AG20443 (cell line): ENCODE measurements at places on chromosomes 16 and 17.

GRCh38 chr17:15249487-15249886 is 15.6 kb downstream of the PMP22 start:
- DNase-seq = no peak

DNA sequence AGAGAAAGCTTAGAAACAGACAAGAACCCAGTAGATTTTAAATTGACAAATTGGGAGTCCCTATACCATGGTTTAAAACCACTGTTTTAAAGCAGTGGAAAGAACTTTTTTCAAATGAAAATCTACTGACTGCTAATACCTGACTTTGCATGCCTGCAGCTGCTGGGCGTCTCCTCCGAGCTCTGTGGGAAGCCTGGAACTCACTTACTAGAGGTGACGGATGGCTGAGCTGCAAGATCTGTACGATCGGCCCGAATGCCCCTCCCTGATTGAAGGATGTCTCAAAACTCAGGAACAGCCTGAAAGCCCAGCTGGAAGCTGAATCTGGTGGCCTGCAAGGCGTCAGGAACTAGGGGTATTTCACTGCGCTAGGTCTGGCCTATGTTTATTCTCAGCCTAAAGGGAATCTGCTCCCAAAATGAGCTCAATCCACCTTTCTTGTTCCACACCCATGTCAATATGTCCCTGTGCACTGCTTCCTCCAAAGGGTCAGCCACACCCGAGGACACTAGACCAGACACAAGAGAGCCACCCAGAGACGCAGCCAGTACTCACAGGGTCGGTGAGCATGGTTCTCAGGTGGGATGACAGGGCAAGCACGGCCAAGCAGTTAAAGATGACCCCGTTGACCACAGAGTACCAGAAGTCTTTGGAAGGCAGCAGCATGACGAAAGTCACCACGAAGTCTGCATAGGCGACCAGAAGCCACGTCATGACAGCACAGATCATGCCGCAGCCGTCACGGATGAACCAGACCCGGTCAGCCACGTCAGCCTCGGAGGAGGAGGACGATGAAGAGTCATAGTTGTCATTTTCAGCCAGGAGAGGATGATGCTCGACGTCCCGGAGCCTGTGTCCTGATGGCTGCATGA is 21.4 kb downstream of the ZDHHC7 start:
- no peak for DNase-seq

- DNase-seq = no peak
These were observed 19.0 kb downstream of the TRPV1 start for GRCh38 chr17:3590231-3590630.

GRCh38 chr16:87724490-87725291 is 41.1 kb downstream of the KLHDC4 start:
- no peak for DNase-seq

GRCh38 chr16:31134625-31135534 is 647 bp downstream of the PRSS8 start:
- DNase-seq = no peak

DNA sequence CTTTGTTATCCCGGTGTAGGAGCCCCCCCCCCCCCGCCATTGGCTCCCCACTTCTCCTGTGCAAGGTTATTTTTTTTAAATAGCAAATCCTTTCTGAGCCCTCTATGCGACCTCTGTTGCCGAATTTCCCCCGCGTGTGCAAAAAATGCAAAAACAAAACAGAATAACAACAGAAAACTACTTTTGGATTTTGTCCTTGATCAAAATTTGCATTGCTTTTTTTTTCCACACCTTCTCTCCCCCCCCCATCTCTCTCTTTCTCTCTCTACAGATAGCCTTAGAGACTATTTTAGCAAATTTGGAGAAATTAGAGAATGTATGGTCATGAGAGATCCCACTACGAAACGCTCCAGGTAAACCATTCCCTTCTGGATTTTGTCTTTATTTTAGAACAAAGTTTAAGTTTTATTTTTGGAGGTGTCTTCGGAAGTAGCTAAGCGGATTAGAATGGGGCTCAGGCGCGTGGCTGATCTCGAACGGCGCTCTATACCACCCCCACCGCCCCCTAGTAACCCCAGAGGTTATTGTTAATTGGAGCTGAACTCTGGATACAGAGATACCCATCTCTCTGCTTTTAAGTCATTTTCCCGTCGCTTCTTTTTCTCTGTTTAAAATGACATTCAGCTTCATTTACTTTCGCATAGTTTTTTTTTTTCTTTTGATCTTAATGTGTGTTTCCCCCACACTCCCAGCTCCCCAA is 1.0 kb downstream of the MSI2 start:
- no peak for DNase-seq

DNA sequence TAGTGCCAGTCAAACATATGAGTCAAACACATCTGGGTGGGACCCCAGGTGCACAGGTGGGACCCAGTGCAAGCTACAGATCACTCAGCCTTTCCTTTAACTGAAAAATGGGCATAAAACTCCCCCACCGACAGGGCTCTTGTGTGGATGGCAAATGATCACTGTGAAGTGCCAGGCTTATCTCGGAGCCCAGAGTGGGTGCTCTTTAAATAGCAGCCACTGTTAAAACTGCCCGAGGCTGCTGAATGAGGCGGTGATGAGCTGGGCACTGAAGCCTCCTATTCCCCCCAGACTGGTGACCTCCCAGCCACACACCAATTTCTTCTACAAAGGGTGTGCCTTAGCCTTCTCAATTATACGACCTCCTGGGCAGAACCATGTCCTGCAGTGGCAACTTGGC is 433.8 kb downstream of the SLC39A11 start:
- DNase-seq = no peak

GRCh38 chr16:84532855-84533486 is 28.5 kb upstream of the MEAK7 start:
- no peak for DNase-seq

DNA sequence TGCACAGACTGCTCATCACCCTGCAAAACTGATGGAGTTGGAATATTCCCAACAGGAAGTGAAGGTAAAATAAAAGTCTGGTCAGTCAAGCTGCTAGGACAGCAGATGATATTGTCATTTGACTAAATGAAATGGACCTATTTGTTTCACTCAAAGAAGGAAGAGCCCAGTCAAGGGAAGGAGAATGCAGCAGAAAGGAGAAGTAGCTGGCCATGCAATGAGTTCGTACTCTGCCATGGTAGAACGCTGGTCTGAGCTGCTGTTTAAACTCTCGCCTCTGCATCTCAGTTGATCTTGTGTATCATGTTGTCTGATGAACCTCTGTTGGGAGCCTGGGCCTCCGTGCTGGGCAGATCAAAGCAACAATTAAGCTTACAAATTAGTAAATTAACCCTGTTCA is 15.6 kb upstream of the YPEL2 start:
- DNase-seq = no peak
